PC-9 (cell line): ENCODE measurements at places on chromosomes 12 and 14. TPM values are rescaled to one million over a fixed set of nuclear protein-coding genes. Genes with fewer than 3 reads are reported as not detected.
A peak's percentile ranks its signal among the peaks of the same experiment; 100 is the strongest.

DNA sequence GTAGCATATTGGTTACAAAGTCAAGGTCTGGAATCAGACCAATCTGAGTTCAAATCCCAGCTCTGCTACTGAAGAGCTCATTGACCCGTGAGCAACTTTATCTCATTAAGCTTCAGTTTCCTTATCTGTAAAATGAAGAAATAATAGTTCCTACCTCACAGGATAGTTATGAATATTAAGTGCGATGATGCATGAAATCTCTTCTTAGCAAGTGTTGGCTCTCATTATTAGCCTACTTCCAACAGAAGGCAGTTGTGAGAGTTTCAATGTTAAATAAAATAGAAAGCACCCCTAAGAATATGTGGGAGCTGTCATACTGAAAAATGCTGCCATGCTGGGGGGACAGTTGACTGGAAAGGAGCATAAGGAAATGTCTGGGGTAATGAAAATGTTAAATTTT is 39.0 kb upstream of the ITPR2 start:
- H3K4me1 ChIP-seq = peaks cover 14% of the 10 kb centered on the region
- no peaks in the 10 kb centered on the region for H3K27me3 ChIP-seq

- no peaks in the 10 kb centered on the region for H3K4me1 ChIP-seq
- DNase-seq = no peak
- no peaks in the 10 kb centered on the region for H3K36me3 ChIP-seq
Observed at GRCh38 chr12:58596381-58596780, 323.9 kb downstream of the LRIG3 start.

- H3K4me1 ChIP-seq = 0 out of 2 replicates have a peak, but pooled peaks cover 5% of the 10 kb centered on the region
- H3K27me3 ChIP-seq = no peaks in the 10 kb centered on the region
- no peak overlapping the region for H3K27ac ChIP-seq
- DNase-seq = no peak
- H3K4me3 ChIP-seq = no peak overlapping the region
Observed at GRCh38 chr12:32331133-32331532, 68.2 kb upstream of the FGD4 start.

GRCh38 chr12:65500091-65500900 is 221.8 kb downstream of the MSRB3 start:
- no peaks in the 10 kb centered on the region for H3K36me3 ChIP-seq
- no peak overlapping the region for H3K4me3 ChIP-seq
- H3K27me3 ChIP-seq = no peaks in the 10 kb centered on the region

DNA sequence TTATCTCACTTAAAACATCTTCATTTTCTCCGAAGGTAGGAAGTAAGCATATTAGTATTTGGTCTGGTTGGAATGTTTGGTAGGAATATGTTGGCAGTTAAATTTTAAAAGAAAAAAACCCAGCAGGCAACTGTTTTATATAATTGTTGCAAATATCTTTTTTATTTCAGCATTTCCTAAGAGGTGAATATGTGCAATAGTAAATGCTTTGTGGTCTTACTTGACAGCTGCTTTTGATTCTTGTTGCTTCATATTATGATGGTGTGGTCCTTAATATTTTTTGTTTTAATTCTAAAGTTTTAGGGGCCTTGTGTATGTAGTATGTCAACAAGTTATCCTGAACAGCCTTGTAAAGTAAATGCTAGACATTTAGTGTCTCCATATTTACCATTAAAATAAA is 6.3 kb downstream of the TRAFD1 start:
- DNase-seq = no peak
- no peaks in the 10 kb centered on the region for H3K27me3 ChIP-seq
- H3K36me3 ChIP-seq = peaks cover 50% of the 10 kb centered on the region
- no peak overlapping the region for H3K27ac ChIP-seq

DNA sequence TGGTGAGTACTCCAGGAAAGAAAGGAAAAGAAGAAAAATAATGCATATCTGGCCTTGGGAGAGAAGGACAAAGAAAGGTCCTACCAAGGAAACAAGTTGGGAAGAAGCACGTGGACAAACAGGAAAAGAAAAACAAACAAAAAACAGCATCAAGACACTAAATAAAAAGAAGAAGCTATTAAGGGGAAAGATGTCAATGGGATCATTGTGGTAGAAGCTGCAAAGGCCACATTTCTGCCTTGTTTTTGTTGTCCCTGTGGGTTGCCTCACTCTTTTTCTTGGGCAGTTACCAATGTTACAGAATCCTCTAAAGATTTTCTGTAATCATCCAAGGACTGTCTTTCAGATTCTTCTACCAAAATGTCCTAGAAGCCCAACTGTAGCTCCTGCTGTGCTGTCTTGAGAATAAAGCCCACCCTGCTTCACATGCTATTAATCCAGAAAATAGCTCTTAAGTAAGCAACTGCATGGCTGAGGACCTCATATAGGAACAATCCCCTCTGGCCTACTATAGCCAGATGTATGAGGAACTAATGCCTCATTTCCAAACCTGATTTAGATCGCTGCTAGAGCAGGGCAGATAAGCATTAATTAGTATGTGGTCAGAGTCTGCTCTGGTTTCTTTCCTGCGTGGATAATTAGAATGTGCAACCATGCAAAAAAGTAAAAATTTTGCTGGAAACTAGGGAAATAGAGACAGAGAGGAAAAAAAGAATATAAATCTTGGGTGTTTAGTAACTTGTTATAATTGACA is 10.2 kb upstream of the CPNE8 start:
- no peaks in the 10 kb centered on the region for H3K27me3 ChIP-seq
- H3K4me3 ChIP-seq = no peak overlapping the region
- no peak for DNase-seq
- H3K27ac ChIP-seq = no peak overlapping the region
- H3K36me3 ChIP-seq = no peaks in the 10 kb centered on the region
- H3K4me1 ChIP-seq = no peaks in the 10 kb centered on the region

- H3K4me3 ChIP-seq = no peak overlapping the region
- H3K27ac ChIP-seq = no peak overlapping the region
- no peaks in the 10 kb centered on the region for H3K4me1 ChIP-seq
- peaks cover 98% of the 10 kb centered on the region for H3K27me3 ChIP-seq
- no peaks in the 10 kb centered on the region for H3K36me3 ChIP-seq
- no peak for DNase-seq
Observed at GRCh38 chr12:2561367-2561766, 233.4 kb upstream of the FKBP4 start.

DNA sequence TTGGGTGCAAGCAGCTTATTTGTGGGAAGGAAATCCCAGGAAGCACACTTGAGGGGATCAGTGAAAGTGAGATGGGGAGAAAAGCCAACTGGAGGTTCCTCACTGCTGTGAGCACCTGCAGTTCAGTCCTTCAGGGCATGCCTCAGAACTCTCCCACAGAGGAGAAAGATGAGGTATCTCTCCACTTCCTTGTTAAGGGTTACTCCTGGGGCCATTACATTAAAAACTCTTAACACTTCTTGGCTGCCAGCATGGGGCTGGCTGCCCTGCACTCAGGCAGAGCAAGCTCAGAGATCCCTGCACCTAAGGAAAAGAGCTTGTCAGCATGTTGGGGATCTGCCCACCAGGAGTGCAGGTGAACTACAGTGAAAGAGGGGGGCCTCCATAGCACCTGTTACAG is 28.8 kb downstream of the FERMT2 start:
- no peaks in the 10 kb centered on the region for H3K36me3 ChIP-seq
- DNase-seq = no peak
- no peak overlapping the region for H3K4me3 ChIP-seq
- no peaks in the 10 kb centered on the region for H3K27me3 ChIP-seq

- H3K27ac ChIP-seq = no peak overlapping the region
- H3K4me3 ChIP-seq = no peak overlapping the region
- no peaks in the 10 kb centered on the region for H3K4me1 ChIP-seq
- H3K36me3 ChIP-seq = no peaks in the 10 kb centered on the region
- H3K27me3 ChIP-seq = no peaks in the 10 kb centered on the region
Observed at GRCh38 chr14:91516663-91517388, 6.7 kb upstream of the PPP4R3A start.

DNA sequence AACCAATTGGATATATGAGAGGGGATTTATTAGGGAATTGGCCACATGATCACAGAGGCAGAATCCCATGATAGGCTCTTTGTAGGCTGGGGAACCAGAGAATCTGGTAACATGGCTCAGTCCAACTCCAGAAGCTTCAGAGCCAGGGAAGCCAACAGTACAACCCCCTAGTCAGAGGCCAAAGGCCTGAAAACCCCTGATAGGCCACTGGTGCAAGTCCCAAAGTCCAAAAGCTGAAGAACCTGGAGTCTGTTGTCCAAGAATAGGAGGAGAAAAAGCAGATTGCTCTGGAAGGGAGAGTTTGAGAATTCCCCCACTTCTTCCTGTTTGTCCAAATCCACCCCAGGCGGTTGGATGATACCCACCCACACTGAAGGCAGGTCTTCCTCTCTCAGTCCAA is 8.2 kb upstream of the TROAP start:
- DNase-seq = no peak
- peak overlapping the region; percentile 82 for H3K27ac ChIP-seq
- H3K27me3 ChIP-seq = no peaks in the 10 kb centered on the region
- H3K4me1 ChIP-seq = peaks cover 11% of the 10 kb centered on the region
- H3K4me3 ChIP-seq = no peak overlapping the region
- no peaks in the 10 kb centered on the region for H3K36me3 ChIP-seq

- no peaks in the 10 kb centered on the region for H3K4me1 ChIP-seq
- no peak overlapping the region for H3K4me3 ChIP-seq
- no peaks in the 10 kb centered on the region for H3K36me3 ChIP-seq
- no peak overlapping the region for H3K27ac ChIP-seq
Observed at GRCh38 chr12:47604221-47604873, 101.5 kb downstream of the RPAP3 start.

DNA sequence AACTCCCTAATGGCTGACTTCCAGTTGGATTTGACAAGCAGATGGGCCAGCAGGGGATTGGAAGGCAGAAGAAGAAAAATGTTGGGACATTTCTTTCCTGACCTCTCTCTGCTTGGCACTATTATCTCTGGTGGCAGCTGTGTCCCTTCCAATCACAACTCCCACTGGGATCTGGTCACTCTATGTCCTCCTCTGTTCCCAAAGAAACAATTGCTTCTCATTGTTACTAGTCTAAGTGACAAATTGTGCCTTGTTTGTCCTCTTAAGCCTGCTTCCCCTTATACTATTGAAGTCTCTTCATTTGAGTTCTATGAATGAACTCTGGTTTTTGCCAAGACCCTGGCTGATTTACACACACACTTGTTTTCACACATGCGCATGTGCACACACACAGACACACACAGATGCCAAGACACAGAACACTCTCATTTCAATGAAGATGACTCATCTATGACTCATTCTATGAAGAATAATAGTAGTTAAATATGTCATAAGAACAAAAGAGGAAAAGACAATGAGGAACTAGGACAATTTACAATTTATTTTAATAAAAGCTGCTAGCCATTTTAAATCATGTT is 83.0 kb upstream of the FAR2 start:
- no peaks in the 10 kb centered on the region for H3K4me1 ChIP-seq
- H3K36me3 ChIP-seq = no peaks in the 10 kb centered on the region
- H3K4me3 ChIP-seq = no peak overlapping the region
- DNase-seq = no peak
- no peaks in the 10 kb centered on the region for H3K27me3 ChIP-seq
- H3K27ac ChIP-seq = no peak overlapping the region

DNA sequence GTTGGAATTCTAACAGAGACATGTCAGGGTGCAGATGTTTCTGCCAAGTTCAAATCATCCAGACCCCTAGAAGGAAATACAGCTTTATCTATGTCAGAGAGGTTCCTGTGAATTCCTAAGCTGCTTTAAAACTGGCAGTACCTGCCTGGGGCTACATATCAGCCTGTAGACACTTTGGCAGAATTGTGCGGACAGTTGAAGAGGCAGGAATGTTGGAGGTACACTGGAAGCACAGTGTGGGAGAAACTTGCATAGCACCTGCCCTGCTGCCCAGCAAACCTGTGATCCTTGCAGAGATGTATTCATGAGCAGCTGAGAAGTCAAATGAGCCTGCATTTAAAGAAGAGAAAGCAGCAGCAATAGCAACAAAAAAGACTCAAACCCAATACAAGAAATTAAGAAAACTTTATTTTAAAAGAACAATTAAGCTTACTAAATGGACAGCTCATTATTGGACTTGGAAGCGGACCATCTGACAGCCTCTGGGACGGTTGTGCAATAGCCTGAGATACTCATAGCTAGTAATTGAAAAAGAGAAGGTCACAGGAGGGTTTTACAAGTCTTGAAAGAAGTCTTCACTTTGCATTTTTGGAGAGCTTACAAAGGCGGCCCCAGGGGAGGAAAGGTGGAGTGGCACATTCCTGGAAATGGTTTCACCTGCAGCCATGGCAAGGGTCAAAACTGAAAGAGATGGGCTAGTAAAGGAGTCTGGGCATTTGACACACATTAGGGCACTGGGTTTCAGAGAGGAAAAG is 280.9 kb upstream of the FLRT2 start:
- no peak overlapping the region for H3K27ac ChIP-seq
- peak; percentile 48 for DNase-seq
- no peaks in the 10 kb centered on the region for H3K27me3 ChIP-seq
- H3K4me1 ChIP-seq = no peaks in the 10 kb centered on the region
- no peaks in the 10 kb centered on the region for H3K36me3 ChIP-seq
- H3K4me3 ChIP-seq = no peak overlapping the region

DNA sequence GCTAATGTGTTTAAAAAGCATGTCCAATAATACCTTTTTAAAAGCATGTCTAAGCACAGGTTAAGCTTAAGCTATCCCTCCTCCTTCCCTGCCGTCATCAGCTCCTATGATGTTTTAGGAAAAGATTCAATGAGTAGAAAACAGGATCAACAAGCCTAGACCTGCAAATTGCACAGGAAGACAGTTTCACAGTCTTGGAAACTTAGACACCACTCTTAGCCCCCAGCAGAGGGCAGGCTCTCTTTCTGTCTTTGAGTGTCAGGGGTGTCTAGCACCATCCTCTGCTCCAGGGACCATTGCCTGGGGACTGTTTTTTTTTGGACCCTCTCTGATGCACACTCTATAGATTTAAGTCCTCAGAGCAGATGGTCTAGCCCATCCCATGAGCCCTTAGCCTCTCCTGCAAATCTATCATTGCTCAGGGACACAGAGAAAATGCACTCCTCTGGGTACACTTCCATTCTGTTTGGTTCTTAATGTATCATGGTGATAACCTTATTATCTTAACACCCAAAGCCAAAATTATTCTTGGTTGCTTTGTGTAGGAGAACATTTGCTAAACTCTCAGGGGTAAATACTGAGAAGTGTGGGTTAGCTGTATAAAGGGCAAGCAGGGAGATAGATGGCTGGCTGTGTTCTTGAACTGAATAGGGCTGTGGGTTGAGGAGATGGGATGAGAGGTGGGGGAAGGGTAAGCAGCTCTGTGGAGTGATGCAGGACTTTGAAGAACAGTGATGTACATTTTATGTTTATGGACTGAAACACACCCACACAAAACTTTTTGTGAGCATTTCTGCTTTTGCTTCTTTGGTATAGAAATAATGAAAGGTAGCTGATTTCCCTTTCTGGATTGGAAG is 259.9 kb upstream of the DDHD1 start:
- no peaks in the 10 kb centered on the region for H3K4me1 ChIP-seq
- no peaks in the 10 kb centered on the region for H3K36me3 ChIP-seq
- H3K4me3 ChIP-seq = no peak overlapping the region
- H3K27me3 ChIP-seq = no peaks in the 10 kb centered on the region

DNA sequence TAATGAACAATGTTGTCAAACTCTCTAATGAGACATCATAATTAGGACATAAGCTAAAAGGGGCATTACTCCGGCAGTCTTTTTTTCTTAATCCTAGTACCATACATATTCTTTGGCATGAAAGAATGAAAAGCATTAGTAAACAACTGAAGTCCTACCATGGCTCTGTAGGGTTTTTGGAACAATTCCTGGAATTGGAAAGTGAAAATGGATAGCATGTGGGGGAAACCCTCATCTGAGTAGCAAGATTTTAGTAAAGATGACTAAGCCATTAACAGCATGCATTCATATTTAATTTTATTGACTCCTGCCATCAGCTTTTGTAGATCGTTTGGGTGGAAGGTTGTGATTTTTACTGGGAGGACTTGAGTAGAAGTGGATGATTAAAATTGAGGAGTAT is 216.2 kb upstream of the PDZRN4 start:
- no peak for DNase-seq
- no peak overlapping the region for H3K27ac ChIP-seq
- no peaks in the 10 kb centered on the region for H3K36me3 ChIP-seq
- H3K4me1 ChIP-seq = no peaks in the 10 kb centered on the region

TRHDE gene
- 0.15 and 0.74 TPM in 2 replicates for total RNA-seq

RNU7-1 gene
- not detected in 2 replicates for total RNA-seq

TPPP2 gene
- total RNA-seq = not detected in 2 replicates

TAMALIN gene
- total RNA-seq = 0.50 TPM in 1 of 2 replicates, not detected in the other
